ENCODE measurements at places on chromosomes 16 and 17.

GRCh38 chr17:36048066-36048465, 16.0 kb upstream of the CCL18 start:
- no peak for DNase-seq

- no peak for DNase-seq
Observed at GRCh38 chr17:75885431-75885830, 7.0 kb upstream of the TRIM47 start.

DNA sequence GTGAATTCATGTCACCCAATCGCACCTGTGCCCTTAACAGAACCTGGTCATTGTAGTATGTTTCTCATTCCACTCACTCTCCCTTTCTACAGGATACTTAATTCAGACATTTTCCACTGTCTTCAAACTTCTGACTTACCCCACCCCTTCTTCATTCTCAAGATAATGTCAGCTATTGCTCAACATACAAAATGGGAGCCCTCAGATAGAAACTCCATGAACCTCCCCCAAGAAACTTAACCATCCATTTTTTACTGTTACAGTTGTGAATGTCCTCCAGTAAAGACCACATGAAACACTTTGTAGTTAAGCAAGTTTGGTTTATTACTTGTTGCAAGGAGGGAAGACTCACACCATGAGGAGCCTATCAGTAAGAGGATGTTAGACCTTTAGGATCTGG, 22.1 kb upstream of the ARHGAP17 start:
- DNase-seq = no peak

DNA sequence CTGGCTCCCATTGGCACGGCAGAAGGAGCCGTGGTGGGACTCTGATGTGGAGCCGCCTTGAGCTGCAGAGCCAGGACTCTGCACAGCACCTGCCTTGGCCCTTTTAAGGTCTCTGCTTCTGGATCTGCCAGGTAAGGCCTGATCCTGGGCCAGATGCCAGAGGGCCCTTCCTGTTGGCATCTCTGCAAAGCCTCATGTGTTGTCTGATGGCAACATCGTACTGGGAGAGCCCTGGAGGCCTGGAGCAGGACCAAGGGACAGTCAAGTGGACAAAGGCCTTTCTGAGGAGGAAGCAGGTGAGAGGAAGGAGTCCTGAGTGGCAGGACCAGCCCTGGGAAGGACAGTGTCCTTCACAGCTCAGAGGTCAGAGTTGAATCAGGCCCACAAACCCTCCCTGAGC, 26.1 kb downstream of the SOCS1 start:
- no peak for DNase-seq

- no peak for DNase-seq
Observed at GRCh38 chr17:12680407-12680897, 14.8 kb downstream of the MYOCD start.

DNA sequence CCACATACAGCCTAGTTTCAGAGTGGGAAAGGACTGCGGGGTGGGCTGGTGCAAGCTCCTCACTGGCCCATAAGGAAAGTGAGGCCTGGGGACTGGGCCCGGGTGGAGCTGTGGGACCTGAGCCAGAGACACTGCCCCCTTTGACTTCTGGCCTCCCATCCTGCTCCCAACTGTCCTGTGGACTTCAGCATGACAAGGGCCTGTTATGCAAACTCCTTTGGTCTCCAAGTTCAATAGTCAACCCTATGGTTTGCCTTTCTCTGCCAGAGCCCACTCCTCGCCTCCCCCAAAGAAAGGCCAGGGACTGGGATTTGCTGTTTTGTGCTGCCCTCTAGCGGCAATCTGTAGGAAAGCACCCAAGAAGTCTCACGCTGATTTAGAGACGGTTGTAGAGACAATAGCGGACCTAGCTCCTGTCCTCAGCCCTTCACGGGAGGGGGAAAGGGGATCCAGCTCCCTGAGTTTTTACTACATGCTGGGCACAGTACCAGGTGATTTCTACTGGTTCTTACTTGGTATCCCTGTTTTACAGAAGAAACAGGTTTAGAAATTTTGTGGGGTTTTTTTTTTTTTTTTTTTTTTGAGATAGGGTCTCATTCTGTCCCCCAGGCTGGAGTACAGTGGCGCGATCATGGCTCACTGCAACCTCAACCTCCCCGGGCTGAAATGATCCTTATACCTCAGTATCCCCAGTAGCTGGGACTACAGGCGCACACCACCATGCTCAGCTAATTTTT, 1.2 kb upstream of the TLCD3B start:
- DNase-seq = peak; percentile 70

GRCh38 chr17:5899496-5900195, 170.5 kb upstream of the WSCD1 start:
- no peak for DNase-seq

DNA sequence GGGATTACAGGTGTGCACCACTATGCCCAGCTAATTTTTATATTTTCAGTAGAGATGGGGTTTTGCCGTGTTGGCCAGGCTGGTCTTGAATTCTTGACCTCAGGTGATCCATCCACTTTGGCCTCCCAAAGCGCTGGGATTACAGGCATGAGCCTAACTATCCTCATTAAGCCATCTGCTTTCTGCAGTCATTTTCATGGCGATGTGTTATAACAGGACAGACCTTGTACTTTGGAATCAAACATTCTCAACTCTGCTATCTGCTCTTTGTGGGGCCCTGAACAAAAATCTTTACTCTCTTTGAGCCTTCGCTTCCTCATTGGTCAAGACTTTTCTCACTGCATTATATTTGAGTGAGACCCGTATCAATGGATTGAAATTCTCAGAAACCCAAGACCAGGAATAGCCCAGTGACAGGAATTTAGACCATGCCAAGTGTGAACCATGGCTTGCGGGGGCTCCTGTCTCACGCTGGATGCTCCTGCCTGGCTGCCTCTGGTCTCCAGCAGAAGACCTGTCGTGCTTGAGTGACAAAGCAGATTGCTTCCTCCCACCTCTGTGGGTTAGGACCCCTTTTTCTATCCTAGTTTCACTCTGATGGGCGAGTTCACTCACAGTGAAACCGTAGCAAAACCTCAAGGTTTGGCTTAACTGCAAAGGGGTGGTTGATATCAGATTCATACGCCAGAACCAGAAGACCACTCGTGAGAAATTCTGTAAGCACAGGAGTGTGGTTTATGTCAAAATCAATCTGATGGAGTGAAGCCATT, 519.1 kb downstream of the MAF start:
- no peak for DNase-seq

DNA sequence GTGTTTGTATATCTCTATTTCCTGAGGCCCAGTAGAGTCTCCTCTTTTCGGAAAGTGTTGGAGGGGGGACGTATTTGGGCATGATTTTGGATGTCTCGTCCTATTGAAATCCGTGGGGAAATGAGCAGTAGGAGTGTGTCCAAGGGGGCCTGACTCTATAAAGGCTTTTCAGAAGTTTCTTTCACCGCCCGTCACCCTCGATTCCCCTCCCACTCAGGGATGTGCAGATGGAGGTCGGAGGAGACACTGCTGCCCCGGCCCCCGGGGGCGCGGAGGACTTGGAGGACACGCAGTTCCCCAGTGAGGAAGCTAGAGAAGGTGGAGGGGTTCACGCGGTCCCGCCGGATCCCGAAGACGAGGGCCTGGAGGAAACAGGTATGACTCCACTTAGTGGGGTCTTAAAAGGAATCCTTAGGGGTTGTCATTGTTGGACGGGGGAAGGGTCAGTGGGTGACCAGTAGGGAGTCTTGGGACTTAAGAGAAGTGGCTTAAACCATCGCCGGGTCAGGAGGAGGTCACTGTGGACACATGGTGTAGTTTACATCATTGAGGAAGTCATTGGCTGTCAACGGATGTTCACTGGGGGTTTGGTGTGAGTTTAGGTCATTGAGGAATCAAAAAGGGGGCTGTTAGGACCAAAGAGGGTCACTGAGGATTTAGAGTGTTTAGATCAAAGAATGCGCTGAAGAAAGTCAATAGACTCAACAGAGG, 424 bp downstream of the MON1B start:
- peak; percentile 29 for DNase-seq

DNA sequence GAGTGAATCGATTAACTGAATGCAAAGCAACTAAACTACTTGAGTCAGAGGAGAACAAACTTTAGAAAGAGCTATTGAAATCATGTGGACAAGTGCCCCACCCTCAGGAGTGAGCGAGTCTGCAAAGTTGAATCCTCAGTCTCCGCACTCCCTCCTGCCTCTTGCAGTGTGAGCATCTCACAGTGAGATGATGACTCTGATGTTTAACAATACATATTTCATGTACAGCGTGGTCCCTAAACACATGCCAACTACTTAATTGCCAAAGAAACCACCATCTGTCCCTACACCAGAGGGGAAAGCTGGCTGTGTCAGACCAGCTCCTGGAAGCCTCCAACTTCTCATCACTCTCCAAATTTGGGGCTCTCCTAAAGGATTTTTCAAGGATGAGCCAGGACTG, 31.2 kb downstream of the PIMREG start:
- no peak for DNase-seq

GRCh38 chr16:67216612-67217490, 10.1 kb upstream of the TMEM208 start:
- DNase-seq = no peak
